ENCODE measurements at places on chromosomes 3 and 15. TPM values are rescaled to one million over a fixed set of nuclear protein-coding genes. Genes with fewer than 3 reads are reported as not detected.
A peak's percentile ranks its signal among the peaks of the same experiment; 100 is the strongest.

DNA sequence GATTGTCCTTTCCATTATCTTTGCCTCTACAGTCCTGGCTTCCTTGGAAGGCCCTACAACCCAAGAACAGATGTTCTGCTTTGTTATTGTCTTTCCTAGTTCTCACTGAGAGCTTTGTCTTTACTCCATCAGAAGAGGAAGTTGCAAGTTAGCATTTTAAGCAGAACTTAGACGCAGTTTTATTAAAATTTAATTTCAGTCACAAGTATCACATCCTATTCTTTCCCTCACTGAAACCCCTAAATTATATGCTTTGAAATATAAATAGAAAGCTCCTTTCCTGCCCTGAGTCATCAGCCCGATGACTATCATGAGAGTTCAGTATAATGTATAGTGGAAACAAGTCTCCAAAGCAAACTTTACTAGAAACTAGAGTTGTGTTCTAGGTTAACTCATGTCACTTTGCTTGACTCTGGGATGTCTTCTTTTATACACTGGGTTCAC, 291.2 kb upstream of the RBMS3 start:
- no peak for DNase-seq

GRCh38 chr15:52060501-52060900, 41.5 kb downstream of the MAPK6 start:
- DNase-seq = no peak

GRCh38 chr15:99447497-99448371, 118.0 kb upstream of the MEF2A start:
- no peak for DNase-seq

DNA sequence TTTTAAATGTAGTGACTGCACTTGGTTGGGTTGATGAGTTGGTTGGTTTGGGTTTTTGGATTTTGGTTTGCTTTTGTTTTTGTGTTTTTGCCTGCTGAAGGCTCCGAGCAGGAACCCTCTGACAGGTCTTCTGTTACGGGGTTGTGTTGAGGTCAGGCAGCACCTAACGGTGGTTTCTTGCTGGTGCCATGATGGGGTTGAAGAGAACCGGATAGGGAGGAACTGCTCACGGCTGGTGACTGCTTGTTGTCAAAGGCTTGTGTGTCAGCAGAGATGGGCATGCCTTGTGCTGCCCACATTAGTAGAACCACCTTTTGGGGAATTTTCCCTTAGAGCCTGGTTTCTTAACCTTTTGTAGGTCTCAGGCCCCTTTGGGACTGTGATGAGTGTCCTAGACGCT, 42.0 kb downstream of the SLC6A6 start:
- DNase-seq = no peak

GRCh38 chr3:23198801-23199200, 4.3 kb upstream of the UBE2E2 start:
- no peak for DNase-seq

- no peak for DNase-seq
Observed at GRCh38 chr3:1969281-1969680, 129.4 kb upstream of the CNTN4 start.

DNA sequence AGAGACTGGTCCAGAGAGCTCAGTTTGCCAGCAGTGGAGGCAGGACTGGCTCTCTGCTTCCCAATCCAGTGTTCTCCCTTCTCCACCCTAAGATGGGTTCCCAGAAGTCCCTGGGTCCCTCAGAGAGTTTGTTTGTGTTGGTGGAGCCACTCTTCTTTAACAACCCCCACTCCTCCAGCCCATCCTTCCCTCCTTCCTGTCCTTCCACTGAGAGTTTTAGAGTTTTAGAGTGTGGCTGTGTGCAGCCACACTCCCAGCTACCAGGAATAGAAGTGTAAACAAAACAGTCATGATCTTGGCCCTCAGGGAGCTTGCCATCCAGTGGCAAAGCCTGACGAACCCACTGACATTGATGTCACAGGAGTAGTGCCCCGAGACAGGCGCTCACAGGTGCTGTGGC, 12.5 kb upstream of the FBLN2 start:
- no peak for DNase-seq

DNA sequence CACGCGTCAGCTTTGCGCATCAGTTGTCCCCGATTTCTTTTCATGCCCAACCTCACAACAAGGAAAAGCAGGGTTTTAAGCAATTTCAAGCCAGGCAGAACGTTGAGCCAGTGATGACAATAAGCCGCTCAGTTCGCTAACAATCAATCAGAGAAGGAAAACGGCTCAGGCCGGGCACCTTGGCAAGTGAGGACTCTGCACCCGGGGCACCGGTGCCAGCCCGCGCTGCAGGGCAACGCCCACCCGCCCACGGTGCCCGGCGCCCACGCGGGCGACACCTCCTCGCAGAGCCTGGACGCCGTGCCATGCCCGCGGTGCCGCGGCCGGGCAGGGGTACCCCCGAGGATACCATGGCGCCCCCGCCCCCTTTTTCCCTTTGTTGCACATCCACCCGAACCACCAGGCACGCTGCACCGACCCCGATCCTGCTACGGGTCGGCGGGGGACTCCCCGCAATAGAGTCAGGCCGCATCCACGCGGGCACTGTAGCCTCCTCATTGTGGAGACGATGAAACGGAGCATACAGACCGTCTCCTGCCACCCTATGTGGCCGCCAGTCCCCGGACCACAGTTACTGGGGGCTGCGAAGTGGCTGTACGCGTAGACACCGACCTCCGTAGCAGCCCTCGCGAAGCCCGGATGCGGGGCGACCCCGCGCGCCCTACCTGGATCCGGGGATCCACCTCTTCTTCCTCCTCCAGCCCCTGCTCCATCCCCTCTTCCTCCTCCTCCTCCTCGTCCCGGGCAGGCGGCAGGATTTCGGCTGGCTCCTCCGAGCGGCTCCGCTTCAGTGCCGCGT, 581 bp downstream of the SH3BP5 start:
- peak; percentile 41 for DNase-seq

The PLSCR4 gene
- total RNA-seq = not detected
